ENCODE measurements at places on chromosomes 13 and 19.

DNA sequence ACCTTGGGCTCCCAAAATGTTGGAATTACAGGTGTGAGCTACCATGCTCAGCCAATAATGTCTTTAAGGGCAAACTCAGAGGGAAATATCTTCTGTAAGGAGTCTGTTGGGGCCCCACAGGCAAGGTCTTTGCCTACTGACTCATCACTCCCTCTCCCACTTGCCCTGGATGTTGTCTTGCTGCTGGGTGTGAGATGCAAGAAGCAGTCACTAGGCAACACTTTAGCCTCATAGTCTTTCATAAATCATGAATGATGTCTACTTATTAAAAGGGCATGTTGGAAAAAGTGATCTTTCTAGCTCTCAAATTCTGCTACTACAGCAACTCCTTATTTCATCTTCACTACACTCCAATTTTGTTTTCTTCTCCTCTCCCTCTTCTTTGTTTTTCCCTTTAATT, 34.6 kb upstream of the SLC10A2 start:
- DNase-seq, result no peak

DNA sequence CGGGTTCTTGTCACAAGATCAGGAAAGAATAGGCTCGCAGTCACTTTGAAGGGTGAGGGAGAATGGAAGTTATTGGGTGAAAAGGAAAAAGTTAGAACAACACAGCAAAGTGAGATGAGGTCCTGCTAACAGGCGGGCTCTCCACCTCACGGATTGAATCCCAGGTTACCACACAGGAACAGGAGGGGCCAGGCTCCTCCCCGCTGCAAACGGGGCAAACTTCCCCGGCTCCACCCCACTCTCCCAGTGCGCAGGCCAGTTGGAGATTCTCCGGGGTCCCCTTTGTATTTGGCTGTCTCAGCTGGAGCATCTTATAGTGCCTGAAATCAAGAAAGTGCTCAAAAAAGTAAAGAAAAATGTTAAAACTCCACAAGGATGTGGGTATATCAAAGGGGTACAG, 78.3 kb upstream of the IPO5 start:
- no peak for DNase-seq

- no peak for DNase-seq
Measured at GRCh38 chr13:93345770-93346169, 119.2 kb downstream of the GPC6 start.

- no peak for DNase-seq
Measured at GRCh38 chr13:102002287-102002686, 399.6 kb downstream of the FGF14 start.

DNA sequence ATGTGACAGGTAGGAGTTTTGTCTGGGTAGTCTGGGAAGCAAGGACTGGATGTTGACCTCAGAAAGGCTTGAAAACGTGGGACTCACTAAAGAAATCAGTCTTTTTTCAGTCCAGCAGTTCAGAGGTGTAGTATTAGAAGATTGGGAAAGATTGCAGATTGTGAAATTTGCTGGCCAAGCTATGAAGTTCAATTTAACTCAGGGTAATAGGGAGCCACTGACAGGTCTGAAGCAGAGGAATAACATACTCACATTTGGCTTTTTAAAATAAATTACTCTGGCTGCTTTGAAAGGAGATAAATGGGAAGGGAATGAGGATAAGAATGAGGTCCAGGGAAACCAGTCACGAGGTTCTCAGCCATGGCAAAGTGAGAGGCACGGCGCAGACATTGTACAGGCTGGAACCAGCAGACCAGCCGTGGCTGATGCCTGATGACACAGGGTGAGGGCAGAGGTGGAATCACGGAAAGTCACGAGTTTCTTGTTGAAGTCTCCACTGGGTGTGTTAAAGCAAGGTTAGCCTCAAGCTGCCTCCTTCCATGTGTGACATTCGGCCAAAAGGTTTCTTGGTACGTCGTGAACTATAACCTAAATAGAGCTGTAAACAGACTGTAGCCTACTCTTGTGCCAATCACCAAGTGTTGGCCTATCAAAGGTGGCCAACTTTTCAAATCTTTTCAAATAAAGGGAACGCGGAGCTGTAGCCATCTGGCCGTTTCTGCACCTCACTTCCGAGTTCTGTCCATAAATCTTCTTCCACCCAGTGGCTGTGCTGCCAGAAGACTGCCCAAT, 377.6 kb downstream of the IRS2 start:
- DNase-seq, result no peak

DNA sequence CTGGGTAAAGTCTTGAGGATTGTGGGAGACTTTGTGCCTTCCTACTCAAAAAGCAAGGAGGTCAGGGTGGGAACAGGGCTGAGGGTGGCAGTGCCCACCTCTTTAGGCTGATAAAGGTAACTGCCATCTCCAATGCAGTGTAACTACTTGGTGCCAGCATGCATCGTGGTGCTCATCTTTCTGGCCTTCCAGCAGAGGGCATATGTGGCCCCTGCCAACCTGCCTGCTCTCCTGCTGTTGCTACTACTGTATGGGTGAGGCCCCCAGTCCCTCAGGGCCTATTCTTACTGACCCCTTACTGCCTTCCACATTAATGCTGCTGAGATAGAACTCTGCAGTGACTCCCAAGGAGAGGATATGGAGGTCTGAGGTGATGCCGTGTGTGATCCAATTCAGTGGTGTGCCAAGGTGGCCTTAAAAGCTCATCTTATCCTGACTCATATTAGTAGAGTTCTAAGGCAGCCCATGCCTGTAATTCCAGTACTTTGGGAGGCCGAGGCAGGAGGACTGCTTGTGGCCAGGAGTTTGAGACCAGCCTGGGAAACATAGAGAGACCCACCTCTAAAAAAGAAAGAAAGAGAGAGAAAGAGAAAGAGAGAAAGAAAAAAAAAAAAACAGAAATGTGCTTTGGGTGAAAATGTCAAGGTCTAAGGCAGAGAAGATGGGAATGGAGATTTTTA, 9.7 kb upstream of the ARHGAP45 start:
- no peak for DNase-seq

DNA sequence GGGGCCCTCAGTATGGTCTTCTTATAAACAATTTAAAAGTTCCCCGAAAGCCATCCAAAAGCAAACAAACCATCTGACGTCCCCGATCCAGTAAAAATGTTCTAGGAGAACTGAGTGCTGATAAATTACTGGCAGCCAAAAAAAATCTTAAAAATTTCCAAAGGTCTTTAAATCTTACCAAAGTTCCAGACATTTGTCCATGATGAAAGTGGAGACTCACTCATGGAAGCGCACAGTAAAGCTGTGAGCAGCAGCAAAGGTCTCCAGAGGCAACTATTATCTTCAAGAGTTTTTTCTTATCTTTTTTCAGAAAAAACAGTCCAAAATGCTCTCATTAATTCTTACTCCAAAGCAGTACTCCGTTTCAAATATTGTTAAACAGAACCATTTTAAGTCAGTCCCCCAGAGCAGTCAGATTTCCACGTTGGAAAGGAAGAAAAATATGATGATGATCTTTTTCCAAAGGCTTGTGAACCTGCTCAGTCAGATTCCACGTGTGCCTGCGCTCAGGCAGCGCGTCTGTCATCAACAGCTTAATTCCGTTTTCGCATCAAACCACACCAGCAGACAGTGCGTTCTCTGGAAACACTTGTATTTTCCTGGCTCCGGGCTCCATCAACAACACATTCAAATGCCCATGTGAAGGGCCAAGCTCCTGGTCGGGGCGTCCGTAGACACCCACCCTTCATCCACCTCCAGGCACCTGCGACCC, 85.4 kb downstream of the COL4A1 start:
- DNase-seq, result no peak

DNA sequence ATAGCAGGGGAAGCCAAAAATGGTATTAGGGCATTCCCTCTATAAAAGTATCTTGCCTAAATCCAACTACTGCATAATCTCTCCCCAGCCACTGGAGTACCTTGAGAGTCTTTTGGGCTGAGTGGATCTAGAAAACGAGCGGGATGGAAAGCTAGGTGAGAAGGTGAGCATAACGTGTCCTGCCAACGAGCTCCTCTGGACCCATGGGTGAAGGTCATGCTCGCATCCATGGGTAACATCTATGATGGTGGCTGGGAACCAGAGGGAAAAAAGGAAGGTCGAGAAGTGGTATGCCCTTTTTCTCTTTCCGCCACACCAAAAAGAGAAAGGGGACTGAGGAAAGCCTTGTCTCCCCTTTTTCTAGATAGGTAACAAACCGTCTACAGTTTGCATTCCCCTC, 63.0 kb downstream of the ZNF208 start:
- DNase-seq, result no peak

- DNase-seq, result no peak
Measured at GRCh38 chr13:34167347-34167746, 349.4 kb downstream of the RFC3 start.

GRCh38 chr19:39816287-39817048, 17.5 kb downstream of the DYRK1B start:
- DNase-seq, result no peak

GRCh38 chr13:112113851-112114250, 46.9 kb downstream of the SOX1 start:
- DNase-seq, result no peak

DNA sequence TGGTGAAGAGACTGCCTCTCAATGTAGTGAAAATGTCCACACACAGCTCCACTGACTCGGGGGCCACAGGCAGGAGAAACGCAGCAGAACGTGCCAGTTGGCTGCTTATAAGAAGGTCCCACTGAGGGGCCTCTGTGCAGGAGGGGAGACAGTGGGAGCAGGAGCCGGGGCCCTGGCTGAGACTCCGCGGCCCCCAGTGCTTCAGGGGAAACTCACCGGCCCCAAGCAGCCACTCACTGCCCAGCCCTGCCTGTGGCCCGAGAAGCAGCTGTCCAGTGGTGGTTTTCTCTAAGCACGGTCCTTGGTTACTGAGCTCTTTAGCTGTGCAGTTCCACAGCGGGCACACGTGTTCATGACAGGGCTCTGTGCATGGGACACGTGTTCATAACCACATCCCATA, 91.9 kb upstream of the MCF2L start:
- no peak for DNase-seq

- no peak for DNase-seq
Measured at GRCh38 chr13:50208826-50209335, 193.6 kb downstream of the KCNRG start.

GRCh38 chr19:31135841-31136240, 213.4 kb downstream of the TSHZ3 start:
- no peak for DNase-seq

GRCh38 chr13:113900646-113901045, 36.8 kb upstream of the GAS6 start:
- no peak for DNase-seq

GRCh38 chr13:112198396-112199010, 131.6 kb downstream of the SOX1 start:
- no peak for DNase-seq

- no peak for DNase-seq
Measured at GRCh38 chr19:12843999-12844732, 5.9 kb downstream of the MAST1 start.

DNA sequence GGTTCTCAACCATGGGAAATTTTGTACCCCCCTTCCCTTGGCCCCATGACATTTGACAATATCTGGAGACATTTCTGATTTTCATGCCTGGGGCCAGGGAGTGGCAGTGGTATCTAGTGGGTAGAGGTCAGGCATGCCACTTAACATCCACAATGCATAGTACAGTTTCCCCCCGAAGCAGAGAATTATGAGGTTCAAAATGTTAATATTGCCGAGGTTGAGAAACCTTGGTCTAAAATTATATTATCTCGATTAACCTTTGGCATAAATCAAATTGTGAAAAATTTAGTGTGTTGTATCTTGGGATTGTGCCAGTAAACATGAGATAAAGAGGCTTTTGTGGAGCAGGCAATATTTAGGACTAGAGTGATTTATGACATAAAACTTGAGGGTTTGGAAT, 147.9 kb downstream of the LMO7 start:
- no peak for DNase-seq

DNA sequence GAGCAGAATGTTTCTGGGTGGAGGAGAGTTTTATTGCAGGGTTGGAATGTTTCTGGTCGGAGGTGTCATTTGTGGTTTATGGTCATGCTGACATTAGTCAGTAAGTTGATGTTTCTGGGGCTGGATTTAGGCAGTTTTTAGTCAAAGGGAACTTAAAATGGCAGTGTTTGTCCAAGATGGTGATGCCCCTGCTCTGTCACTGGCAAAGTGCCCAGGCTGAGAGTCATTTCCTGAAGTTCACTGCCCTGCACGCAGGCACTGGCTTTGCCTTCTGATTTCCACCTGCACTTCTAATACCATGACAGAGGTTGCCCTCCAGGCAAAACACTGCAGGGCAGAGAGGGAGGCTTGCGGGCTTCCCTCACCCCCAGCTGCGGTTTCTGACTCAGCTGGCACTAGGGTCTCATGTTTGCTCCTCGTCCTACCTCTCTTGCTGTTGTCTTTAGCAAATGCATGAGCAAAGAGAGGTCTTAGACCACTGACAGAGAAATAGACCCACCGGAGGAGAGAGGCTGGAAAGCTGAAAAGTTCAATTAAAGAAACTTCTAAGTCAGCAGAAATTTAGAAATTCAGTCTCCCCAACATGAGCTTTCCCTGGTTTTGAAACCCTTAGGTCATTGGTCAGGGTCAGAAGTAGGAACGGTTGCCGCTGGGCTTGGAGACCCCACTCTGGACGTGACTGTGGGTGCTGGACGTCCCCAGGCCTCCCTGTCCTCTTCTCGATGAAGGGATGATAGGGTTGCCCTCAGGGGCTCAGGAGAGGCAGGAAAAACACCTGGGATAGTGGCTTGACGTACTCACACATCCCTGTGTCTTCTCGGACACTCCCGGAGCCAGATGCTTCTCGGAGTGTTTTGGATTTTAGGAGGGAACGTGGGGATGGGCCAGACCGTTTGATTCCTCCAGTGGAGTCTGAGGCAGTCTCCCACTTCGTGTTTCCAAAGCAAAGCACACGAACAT, 26.3 kb downstream of the TMEM255B start:
- peak; percentile 84 for DNase-seq

GRCh38 chr19:294946-295686, 3.9 kb upstream of the PLPP2 start:
- DNase-seq, result no peak

GRCh38 chr13:28655561-28655960, 3.4 kb upstream of the POMP start:
- no peak for DNase-seq

DNA sequence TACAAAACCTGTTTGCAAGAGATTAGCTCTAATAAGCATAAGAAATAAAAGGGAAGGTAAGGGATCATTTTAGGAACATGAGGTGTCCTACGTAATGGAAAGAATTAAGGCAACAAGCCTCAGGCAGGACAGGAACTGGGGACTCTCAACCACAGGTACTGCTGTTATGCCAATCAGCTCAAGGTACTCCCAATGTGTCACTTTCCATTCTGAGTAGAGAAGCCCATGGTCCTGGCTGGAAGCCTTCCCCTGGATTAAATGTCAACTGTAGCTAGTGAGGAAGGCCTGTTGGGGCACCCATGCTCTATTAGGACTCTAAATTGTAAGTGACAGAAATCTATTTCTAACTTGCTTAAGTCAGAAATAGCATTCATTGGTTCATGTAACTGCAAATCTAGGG, 134.6 kb downstream of the DPF1 start:
- no peak for DNase-seq

- DNase-seq, result no peak
Measured at GRCh38 chr19:37718304-37718703, 1.3 kb downstream of the ZNF607 start.

GRCh38 chr19:46791944-46792343, 3.5 kb upstream of the SLC1A5 start:
- DNase-seq, result no peak

- no peak for DNase-seq
Measured at GRCh38 chr13:58004751-58005150, 373.2 kb downstream of the PCDH17 start.

- no peak for DNase-seq
Measured at GRCh38 chr19:20273951-20274570, 107.0 kb downstream of the ZNF486 start.

GRCh38 chr13:25738342-25739196, 313.2 kb downstream of the SHISA2 start:
- peak; percentile 37 for DNase-seq

- no peak for DNase-seq
Measured at GRCh38 chr13:75647126-75647784, 11.1 kb downstream of the LMO7 start.

- no peak for DNase-seq
Measured at GRCh38 chr19:571566-571974, 826 bp upstream of the BSG start.
